Activated CD4-positive, alpha-beta memory T cell treated with anti-CD3 and anti-CD28 coated beads, Interleukin-2, amount 10 ng/mL, durations not matched to agents 7 days and 5 days (primary cell): ENCODE measurements at places on chromosomes 16 and 17.

DNA sequence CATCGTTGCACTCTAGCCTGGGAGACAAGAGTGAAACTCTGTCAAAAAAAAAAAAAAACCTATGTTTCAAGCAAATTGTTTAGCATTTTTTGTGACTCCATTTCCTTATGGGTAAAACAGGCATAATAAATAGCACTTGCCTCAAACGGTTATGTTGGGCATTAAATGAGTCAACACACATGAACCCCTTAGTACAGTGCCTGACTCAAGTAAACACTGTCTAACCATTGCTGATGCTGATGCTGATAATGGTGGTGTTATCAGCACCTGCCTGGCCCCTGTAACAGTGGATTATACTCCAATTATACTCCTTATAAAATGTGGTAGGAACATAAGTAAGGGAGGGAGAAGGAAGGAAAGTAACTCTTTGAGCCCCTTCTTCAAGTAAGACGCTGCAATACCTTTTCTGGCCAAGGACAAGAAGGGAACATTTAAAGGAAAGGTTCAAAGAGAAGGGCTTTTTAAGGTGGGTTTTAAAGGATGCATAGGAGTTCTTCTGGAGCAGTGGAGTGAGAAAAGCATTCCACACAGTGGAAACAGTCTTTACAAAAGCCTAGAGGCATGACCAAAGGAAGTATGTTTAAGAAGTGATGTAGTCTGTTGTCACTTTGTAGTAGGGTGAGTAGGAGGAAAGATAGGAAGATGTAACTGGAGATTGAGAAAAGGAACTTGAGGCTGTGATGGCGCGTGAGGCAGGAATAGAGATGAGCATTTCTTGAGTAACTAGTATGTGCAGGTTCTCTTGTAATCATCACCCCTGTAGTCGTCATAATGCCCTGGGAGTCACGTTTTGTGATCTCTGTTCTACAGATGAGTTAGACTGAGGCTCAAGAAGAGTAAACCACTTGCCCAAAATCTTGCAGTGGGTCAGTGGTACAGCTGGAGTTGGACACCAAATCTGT is 4.3 kb downstream of the SCNN1B start:
- no peak for DNase-seq

DNA sequence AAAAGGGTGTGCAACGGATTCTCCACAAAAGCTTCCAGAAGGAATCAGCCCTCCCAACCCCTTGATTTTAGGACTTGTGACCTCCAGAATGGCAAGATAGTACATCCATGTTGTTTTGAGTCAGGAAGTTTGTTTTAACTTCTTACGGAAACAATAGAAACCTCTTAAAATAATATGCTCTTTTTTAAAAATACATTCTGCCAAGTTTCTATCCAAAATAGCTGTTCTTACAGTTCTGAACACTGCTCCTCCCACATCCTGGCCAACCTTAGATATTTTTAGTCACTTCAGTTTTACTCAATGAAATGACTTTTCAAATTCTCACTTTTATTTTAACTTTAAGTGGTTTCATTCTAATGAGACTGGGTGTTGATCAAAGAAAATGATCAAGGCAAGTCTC is 156.4 kb downstream of the ZNF18 start:
- no peak for DNase-seq

GRCh38 chr16:64532691-64533090 is 589.2 kb downstream of the CDH11 start:
- no peak for DNase-seq

DNA sequence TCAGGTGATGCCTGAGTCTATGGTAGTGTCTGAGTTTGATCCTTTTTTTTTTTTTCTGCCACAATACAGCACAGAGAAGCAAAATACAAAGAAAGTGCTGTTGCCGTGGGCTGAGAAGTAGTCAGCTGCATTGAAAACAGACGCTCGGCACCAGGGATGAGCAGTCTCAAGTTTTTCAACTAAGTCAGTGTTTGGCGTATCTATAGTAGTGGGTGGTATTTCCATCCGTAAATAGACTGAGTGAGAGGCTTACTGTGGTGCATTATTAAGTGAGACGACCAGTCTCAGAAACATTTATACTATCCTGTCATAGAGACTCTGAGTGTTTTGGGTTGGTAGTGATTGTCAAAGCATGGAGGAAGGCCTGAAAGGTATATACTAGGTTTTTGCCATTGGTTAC is 221.3 kb downstream of the SNX29 start:
- no peak for DNase-seq

DNA sequence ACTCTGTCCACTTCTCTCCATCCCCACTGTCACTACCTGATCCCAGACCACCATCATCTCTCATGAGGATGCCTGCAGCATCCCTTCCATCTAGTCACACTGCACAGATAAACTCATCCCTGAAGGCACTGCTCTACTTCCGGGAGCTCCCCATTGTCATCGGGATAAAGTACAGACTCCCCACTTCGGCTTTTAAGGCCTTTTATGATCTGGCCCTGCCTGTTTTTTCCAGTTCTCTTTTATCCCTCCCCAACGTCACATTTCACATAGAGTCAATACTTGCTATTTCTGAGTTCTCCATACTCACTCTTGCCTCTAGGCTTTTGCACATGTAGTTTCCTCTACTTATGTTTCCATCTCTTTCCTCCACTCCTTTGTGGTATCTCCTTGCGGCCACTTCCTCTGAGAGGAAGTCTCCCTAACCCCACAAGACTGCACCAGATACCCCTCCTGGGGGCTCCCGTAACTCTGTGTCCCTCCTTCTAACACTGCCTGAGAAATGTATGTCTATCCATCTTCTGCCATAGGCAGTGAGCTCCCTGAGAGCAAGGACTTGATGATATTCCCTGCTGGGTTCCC is 66.9 kb downstream of the COPRS start:
- DNase-seq = no peak

- DNase-seq = no peak
Observed at GRCh38 chr16:12406158-12406557, 397.5 kb downstream of the CPPED1 start.
